Renal cortex interstitium (tissue), 15 donors: ENCODE measurements at places on chromosomes 6 and 20. TPM values are rescaled to one million over a fixed set of nuclear protein-coding genes. Genes with fewer than 3 reads are reported as not detected.

RIN2 gene
- 40.5 TPM for polyA plus RNA-seq

SYCP2L gene
- polyA plus RNA-seq = 3.7 TPM

SRSF12 gene
- polyA plus RNA-seq = 17.4 TPM

L3MBTL3 gene
- polyA plus RNA-seq = 21.6 TPM

MAFB gene
- 144 TPM for polyA plus RNA-seq

CCN6 gene
- polyA plus RNA-seq = 3.8 TPM

LAMA2 gene
- 39.6 TPM for polyA plus RNA-seq

TRIM10 gene
- 0.29 TPM for polyA plus RNA-seq

SIRPG gene
- polyA plus RNA-seq = not detected

BTN1A1 gene
- 0.17 TPM for polyA plus RNA-seq

CNKSR3 gene
- polyA plus RNA-seq = 59.1 TPM

TENT5A gene
- polyA plus RNA-seq = 5.1 TPM

C6orf15 gene
- polyA plus RNA-seq = not detected

CDH4 gene
- polyA plus RNA-seq = 6.9 TPM

CPXM1 gene
- polyA plus RNA-seq = 225 TPM

ZNF292 gene
- polyA plus RNA-seq = 38.8 TPM

DBNDD2 gene
- polyA plus RNA-seq = 24.7 TPM

BMP7 gene
- 102 TPM for polyA plus RNA-seq

SPDEF gene
- 0.17 TPM for polyA plus RNA-seq

FOXQ1 gene
- 11.8 TPM for polyA plus RNA-seq

CSTF1 gene
- polyA plus RNA-seq = 43.6 TPM

REM1 gene
- polyA plus RNA-seq = 0.91 TPM

FGD2 gene
- 1.3 TPM for polyA plus RNA-seq

C20orf202 gene
- polyA plus RNA-seq = 0.47 TPM

TNXB gene
- polyA plus RNA-seq = 3.4 TPM

NCOA7 gene
- 47.1 TPM for polyA plus RNA-seq

DEFB126 gene
- not detected for polyA plus RNA-seq

HSPA1L gene
- polyA plus RNA-seq = 5.0 TPM

FUCA2 gene
- 61.2 TPM for polyA plus RNA-seq
